Activated CD8-positive, alpha-beta memory T cell treated with anti-CD3 and anti-CD28 coated beads for 4 hours (primary cell): ENCODE measurements at places on chromosomes 1 and 21.

DNA sequence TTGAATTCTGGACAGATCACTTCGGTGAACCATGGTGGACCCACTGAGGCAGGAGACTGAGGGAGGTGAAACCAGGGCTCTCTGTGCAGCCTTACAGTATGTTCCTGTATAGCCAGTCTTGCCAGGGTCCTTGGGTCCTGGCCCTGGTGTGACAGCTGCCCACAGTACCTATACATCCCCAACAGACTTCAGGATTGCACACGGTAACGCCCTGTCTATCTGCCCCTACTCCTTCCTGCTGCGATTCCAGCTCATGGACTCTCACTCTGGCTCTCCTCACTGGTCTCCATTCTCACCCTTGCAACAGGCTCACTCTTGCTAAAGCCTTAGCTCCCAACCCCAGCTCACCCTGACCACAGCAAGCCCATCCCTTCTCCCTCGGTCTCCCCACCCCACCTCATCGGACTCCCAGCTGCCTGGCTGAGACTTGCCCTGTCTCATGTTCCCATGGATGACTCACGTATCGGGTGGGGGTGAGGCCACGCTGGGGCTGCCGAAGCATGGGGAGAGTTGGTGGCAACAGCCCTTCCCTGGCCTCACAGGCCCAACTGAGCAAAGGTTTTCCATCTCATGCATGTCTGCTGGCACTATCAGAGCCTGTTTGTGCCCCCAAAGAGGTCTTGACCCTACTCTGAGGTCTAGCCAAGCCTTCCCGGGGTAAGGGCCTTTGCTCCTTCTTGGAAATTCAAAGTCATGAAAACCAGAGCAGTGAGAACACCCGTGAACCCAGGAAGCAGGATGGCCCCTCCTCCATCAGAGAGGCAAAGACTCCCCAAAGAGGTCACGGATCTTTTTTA is 7.1 kb downstream of the PHLDA3 start:
- DNase-seq, result no peak

DNA sequence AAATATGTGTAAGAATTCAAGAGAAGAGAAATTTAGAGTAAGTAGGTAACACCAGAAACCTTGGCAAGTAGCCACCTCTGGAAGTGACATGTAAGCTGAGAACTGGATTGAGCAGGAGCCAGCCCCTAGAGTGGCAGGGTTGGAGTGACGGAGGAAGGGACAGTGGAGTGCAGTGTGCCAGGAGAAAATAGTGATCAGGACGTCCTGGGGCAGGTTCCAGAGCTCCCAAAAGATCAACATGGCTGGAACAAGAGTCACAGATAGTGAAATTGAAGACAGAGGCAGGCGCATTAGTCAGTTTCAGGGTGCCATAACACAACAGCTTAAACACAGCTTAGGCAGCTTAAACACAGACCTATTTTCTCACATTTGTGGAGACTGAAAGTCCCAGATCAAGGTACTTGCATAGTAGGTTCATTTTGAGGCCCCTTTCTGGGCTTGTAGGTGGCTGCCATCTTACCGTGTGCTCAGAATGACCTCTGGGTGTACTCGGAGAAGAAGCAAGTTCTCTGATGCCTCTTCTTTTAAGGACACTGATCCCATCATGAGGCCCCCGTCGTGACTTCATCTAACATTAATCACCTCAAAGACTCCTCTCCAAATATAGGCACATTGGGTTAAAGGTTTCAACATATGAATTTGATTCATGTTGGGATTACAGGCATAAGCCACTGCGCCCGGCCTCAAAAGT is 37.2 kb downstream of the GNPAT start:
- no peak for DNase-seq

- no peak for DNase-seq
These were observed 11.4 kb downstream of the SLC45A3 start for GRCh38 chr1:205668951-205669340.

DNA sequence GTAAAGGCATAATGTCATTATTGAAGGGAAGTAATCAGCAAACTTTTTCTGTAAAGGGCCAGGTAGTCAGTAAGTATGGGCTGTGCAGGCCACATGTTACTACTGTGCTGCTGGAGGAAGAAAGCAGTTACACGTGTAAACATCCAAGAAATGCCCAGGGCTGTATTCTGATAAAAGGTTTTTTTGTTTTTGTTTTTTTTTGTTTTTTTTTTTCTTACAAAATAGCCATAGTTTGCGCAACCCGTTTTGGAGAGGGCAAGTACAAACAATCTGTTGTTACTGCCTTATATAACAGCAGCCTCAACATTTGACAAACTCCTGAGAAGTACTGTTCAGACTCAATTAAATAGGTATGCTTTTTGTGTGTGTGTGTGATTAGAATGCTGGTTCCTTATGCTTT is 26.7 kb upstream of the MTMR11 start:
- DNase-seq, result no peak

GRCh38 chr1:113027449-113027848 is 45.5 kb upstream of the LRIG2 start:
- DNase-seq, result no peak

- DNase-seq, result no peak
These were observed 1.5 kb upstream of the UQCRHL start for GRCh38 chr1:15808955-15809354.

DNA sequence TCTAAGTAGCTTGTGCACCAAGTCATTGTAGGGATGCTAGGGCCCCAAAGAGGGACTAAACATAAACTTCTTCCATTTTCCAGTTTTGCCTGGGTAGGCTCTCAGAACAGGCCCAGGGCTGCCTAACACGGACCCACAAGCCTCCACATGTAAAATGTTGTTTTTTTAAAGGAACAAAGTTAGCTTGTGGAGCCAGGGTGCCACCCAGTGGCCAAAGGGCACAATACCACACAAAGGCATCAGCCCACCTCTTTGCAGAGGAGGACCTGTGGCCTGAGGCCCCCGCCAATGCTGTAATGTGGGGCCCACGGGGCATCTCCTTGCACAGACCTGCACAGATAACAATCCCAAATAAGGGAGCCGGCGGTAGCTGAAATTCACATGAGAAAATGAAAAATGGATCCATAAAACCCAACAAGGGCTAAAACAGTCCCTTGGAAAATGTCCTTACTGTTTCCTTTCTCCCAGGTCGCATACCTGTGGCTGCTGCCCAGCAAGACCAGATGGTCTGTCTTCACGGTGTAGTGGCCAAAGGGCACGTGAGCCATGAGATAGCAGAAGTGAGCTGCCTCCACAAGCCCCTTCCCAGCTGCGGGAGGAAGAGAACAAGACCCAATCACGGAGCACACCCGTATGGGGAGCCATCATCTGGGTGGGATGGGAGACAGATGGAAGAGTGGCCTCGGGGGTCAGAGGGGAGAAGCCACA is 23.8 kb downstream of the SEC16B start:
- DNase-seq, result no peak

DNA sequence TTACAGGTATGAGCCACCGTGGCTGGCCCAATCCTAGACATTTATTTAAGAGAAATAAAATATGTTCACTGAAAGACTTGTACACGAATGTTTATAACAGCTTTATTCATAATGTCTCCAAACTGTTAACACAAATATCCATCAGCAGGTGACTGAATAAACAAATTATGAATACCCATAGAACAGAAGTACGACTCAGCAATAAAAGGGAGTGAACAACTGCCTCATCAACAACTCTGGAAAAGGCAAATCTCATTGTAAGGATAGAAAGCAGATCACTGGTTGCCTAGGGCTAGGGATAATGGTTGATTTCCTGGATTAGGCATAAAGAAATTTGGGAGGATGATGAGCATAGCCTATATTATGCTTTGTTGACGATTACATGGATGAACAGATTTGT is 41.7 kb downstream of the GABPA start:
- no peak for DNase-seq

- no peak for DNase-seq
These were observed 3.8 kb upstream of the FAM20B start for GRCh38 chr1:179021873-179022272.

DNA sequence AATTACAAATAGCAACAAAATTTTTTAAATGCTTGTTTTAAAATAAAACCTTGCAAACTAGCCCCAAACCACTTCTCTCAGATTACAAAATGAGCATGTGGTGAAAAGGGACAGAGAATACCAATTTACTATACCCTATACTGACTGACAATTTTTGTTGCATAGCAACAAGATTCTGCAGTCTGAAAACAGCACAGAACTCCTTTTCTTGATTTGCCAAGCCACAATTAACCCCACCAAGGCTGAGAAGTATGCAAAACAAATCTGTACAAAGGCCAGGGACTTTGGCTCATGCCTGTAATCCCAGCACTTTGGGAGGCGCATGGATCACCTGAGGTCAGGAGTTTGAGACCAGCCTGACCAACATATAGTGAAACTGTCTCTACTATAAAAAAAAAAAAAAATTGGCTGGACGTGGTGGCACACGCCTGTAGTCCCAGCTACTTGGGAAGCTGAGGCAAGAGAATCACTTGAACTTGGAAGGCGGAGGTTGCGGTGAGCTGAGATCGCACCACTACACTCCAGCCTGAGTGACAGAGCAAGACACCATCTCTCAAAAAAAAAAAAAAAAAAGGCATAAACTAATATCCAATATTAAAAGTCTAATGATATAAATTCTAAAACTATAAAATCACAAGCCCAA is 21.8 kb downstream of the ENAH start:
- no peak for DNase-seq

DNA sequence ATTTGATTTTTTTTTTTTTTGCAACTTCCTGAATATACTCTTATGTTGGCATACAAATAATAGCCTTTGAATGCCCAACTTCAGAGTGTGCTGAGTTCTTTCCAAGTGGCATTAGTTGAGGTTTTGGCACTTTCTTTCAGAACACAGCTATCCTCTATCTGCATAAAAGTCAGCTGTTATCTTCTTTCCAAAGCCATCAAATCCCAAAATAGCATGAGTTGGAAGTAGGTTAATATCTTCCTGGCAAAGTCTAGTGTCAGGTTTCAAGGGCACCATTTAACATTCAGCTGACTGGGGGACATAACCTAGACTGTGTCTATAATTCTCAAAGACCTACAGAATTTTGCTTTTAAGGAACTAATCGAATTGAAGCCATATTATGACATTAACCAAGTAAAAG is 223.9 kb downstream of the PLPP3 start:
- DNase-seq, result no peak

- DNase-seq, result no peak
These were observed 4.1 kb upstream of the PDZK1 start for GRCh38 chr1:145711213-145711651.

GRCh38 chr1:225863167-225863566 is 19.0 kb downstream of the TMEM63A start:
- DNase-seq, result no peak

GRCh38 chr1:6267686-6268322 is 6.9 kb upstream of the GPR153 start:
- no peak for DNase-seq

DNA sequence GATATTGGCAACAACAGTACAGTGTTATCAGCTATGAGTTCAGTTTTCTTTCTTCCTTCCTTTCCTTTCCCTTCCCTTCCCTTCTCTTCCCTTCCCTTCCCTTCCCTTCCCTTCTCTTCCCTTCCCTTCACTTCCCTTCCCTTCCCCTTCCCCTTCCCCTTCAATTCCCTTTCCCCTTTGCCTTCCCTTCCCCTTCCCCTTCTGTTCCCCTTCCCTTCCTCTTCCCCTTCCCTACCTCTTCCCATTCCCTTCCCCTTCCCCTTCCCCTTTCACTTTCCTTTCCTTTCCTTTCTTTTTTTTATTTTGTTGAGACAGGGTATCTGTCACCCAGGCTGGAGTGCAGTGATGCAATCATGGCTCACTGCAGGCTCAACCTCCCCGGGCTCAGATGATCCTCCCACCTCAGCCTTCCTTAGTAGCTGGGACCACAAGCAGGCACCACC is 72.3 kb upstream of the CAPZB start:
- no peak for DNase-seq

GRCh38 chr1:201902198-201902597 is 13.5 kb downstream of the SHISA4 start:
- no peak for DNase-seq

- no peak for DNase-seq
These were observed 318.4 kb downstream of the FAM72C start for GRCh38 chr1:143653429-143653802.

DNA sequence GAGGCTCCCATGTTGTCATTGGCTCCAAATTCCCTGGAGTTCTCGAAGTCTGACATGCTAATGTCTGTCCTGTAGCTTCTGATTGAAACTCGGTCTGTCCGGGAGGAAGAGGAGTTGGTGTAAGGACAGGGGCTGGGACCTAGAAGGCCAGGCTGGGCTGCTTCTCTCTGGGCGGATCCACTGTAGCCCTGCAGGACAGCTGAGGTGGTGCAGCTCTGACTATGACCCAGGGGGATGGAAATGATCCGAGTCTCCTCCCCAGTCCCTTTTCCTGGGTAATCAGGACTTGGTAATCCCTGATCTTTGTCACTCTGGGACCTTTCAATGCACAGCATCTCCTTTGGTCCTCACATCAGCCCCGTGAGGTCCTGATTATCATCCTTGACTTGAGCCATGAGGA is 10.0 kb upstream of the FCMR start:
- DNase-seq, result no peak

DNA sequence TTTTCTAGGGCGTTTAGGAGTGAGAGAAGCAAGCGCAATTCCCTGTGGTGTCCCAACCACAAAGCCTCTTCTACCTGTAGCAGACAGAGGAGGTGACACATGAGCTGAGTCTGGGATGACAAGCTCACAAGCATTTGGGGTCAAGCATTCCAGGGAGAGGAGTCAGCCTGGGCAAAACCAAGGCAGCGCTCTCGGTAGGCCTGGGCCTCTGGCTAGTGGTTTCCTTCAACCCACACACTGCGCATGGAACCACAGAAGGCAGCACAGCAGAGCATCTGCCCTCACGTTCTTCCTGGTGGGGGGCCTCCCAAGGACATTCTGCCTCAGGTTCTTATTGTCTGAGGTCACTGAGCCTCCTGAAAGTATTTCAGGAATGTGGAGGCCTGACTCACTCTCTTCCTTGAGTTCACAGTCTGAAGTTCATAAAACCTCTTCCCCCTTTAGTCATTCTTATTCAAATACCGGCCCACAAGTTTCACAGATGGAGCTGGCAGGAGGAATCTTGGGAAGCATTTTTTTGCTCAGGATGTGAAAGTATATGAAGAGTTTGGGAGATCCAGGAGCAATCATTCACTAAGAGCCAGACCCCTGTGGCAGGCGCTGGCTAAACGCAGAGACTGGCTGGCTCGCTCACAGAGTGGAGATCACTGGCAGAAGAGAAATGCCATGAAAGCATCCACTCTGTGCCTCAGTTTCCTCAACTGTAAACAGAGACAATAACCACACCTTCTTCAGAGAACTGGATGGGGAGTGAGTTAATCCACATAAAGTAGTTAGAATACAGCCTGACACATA is 26.8 kb downstream of the CCN1 start:
- no peak for DNase-seq
